NCI-H1930 (cell line): ENCODE measurements at places on chromosomes 6 and 20.

- no peak for DNase-seq
Measured at GRCh38 chr6:111721753-111722154, 116.1 kb upstream of the TRAF3IP2 start.

DNA sequence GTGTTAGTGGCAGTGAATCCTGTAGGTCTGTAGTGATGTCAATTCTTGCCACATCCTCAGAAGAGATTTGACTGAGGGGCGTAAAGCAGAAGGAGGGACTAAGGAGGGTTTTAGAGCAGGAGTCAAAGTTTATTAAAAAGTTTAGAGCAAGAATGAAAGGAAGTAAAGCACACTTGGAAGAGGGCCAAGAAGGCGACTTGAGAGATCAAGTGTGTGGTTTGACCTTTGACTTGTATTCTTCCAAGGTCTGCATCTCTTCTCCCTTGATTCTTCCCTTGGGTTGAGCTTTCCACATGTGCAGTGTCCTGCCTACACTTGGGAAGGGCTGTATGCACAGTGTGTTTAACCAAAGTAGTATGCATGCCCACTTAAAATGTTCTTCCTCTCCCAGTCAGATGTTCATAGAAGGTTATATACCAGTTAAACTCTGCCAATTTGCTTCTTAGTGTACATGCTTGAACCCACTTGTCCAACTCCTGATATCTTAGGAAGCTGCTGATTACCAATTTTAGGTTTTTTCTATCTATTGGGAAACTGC lies 627.6 kb downstream of the MMUT start:
- DNase-seq = no peak

DNA sequence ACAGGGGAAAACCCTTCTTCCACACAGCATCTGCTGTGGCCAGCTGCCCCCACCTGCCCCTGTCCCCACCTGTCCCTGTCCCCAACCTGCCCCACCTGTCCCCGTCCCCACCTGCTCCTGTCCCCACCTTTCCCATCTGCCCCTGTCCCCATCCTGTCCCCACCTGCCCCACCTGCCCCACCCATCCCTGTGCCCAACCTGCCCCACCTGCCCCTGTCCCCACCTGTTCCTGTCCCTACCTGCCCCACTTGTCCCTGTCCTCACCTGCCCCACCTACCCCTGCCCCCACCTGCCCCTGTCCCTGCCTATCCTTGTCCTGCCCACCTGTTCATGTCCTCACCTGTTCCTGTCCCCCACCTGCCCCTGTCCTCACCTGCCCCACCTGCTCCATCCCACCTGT lies 6.4 kb upstream of the MYT1 start:
- no peak for DNase-seq

- peak; percentile 55 for DNase-seq
Measured at GRCh38 chr6:34657307-34657978, 39.1 kb downstream of the ILRUN start.

DNA sequence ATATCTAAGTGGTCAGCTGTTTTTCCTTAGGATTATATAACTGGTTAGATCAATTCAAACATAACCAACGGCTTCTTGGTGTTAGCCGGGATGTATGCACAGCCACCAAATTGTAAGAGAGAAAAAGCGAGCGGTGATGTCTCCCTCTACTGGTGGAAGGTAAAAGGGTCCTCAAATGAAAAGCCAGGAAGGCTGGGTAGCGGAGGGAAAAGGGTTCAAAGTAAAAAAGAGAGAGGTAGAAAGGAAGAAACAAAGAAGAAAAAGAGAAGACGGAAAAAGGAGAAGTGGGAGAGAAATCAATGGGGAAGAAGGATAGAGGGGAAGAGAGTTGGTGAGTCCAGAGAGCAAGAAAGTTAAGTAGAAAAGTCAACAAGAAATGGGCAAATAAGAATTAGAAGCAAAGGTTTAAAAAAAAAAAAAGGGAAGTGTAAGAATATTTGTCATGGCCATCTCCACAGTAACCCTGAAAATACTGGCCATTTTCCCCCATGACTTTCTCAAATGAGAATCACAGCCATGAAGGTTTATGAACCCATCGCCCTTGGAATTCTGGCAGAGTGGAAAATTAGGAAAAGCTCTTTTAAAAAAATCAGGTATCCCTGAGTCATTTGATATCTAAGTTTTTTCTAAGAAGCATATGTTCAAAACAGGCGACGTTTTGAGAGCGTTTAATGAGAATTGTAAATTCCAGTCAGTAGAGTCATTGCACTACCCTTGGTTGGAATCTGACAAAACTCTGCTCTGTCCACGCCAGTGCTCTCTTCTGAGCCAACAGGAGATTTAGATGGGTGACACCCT lies 155.6 kb upstream of the SNX9 start:
- DNase-seq = peak; percentile 20

GRCh38 chr6:90765895-90766294 lies 179.0 kb upstream of the MAP3K7 start:
- no peak for DNase-seq

GRCh38 chr6:136639702-136640101 lies 89.5 kb upstream of the MAP7 start:
- DNase-seq = no peak

DNA sequence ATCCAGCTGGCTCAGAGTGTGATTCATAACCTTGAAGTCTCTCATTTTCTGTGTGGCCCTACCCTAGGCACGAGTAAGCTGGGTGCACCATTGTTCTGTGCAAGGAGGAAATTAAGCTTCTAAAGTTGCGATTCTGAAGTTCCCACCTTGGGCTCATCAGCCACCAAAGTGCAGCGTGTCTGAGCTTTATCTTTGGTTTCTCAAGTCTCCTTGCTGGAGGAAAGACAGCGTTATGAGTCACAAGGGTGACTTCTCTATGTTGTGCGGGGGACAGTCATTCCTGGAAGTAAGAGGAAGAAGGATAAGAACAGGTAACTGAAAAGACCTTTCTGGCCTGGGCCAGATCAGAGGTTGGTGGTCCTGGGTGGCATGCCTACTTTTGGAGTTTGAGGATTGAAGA lies 16.8 kb downstream of the MRAP2 start:
- no peak for DNase-seq

- DNase-seq = no peak
Measured at GRCh38 chr20:10927936-10928840, 254.4 kb upstream of the JAG1 start.

- DNase-seq = no peak
Measured at GRCh38 chr6:139159016-139159415, 24.1 kb downstream of the HECA start.

DNA sequence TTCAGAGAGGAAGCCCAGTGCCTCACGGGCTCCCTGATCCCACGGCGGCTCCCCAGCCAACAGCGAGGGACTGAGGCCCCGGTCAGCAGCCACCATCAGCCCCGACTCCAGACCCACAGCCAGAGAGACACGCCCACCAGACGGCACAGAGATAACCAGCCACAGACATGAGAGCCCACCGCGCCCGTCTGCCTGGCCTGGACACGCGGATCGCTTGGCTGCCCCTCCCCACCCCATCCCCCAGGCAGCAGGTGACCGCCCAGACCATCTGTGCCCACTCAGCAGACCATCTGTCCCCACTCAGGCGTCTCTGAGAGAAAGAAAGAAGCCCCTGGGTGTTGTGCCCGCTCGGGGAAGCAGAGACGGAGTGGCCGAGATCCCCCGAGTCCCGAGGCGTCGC lies 55.5 kb upstream of the CHRNA4 start:
- DNase-seq = no peak

GRCh38 chr20:37393863-37394542 lies 48.1 kb downstream of the SRC start:
- DNase-seq = no peak

DNA sequence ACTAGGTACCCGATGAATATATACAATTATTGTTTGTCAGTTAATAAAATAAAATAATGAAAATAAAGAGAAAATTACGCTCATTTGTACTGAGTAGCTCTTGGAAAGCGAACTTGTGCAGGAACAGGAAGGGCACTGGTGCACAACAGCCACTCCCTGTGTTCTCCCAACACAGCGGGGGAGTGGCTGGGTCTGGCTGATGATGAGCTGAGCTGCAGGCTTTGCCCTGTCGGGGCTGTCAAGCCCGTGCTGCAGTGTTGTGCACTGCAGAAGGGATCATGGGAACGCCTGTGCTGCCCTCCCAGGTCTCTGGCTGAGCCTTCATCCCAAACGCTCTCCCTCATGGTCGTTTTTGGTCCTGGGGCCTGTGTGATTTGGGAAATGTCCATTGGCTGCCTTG lies 131.7 kb upstream of the MAP3K4 start:
- DNase-seq = no peak

GRCh38 chr6:156795825-156796224 lies 18.6 kb downstream of the ARID1B start:
- DNase-seq = no peak

DNA sequence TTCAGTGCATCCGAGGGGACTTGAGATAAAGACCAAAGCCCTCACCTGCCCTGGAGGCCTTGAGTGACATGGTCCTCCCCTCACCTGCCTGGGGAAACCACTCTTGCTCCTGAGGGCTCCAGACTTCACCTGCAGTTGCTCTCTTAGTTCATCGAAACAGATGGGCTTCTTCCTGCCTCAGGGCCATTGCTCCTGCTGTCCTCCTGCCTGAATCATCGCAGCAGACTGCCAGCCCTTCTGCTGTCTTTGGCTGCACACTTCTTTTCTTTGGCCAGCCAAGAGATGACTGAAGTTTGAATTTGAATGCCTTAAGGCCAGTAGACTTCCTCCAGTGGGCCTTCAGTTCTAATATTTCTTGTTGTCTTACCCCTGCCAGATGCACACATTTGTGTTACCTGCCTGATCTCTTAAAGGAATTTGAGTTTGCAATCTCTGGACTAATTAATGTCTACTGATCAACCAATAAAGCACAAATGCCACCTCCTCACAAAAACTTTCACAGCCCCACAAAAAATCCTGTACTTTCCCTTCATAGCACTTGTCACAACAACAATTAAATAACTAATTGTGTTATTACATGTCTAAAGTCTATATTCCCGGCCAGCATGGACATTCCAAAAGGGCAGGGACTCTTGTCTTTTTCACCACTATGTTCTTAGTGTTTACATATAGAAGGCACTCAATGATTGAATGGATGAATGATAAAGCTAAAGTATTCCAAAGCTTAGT lies 56.7 kb upstream of the SGK1 start:
- DNase-seq = no peak

- no peak for DNase-seq
Measured at GRCh38 chr6:148611213-148611612, 135.6 kb upstream of the UST start.

DNA sequence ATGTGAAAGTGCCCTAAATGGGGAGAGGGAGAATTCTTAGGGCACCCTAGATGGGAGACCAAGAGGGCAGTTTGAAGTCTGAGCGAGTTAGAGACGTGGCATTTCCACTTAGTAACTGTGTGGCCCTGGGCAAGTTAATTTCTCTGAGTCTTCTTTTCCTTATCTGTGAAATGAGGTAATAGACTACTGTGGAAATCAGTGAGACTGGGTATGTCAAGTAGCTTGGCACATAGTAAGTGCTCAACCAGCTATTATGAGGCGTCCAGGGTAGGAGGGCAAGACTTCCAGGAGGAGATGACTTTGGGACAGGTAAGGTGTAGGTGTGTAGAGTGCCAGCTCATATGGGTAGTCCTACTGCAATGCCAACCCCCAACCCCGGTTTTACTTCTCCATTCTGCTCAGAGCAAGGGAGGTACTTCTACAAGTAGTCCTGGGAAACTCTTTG lies 770 bp downstream of the KIF3B start:
- no peak for DNase-seq

GRCh38 chr6:139060332-139060731 lies 31.8 kb downstream of the ABRACL start:
- no peak for DNase-seq

GRCh38 chr20:20677186-20677585 lies 35.3 kb downstream of the RALGAPA2 start:
- no peak for DNase-seq

DNA sequence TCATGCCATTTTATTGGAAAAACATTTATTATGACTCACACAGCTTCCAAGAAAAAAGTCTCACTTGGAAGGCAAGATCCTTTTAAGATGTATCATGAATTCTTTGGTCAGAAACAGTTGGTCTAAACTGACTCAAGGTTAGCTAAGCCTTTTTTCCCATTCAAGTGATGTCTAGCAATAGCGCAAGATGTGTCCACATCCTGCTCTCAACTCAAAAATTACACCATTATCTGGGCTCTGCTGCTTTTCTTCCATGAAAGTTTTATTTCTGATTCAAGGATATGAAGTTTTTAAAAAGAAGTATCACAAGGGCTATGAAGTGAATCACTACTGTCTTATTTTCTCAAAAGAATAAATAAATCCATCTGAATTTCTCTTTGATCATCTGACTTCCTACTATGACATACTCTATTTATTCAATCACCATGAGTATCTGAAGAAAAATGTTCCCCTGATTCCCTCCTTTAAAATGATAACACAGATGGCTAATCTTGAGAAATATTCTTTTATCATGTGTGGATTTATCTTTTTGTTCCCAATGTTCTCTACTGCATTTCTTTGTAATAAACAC lies 139.2 kb downstream of the AHI1 start:
- DNase-seq = no peak

- no peak for DNase-seq
Measured at GRCh38 chr6:74979065-74979766, 226.6 kb downstream of the COL12A1 start.

DNA sequence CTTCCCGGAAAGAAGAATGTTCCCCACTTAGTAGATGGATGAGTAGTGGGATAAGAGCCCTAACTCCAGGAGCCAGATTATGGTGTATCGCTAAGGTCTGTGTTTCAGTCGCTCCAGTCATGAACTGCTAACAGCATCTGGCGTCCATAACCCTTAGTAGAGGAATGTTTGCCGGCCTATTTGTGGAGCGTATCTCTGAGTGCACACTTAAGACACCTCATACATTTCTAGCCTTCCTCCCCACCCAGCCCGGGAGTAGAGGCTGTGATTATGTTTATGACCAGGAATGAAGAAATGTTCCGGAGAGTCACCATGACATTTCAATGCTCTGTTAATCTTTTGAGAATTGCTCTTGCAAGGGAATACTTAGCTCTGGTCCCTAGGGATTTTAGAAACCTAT lies 251.1 kb upstream of the SOX4 start:
- DNase-seq = no peak

DNA sequence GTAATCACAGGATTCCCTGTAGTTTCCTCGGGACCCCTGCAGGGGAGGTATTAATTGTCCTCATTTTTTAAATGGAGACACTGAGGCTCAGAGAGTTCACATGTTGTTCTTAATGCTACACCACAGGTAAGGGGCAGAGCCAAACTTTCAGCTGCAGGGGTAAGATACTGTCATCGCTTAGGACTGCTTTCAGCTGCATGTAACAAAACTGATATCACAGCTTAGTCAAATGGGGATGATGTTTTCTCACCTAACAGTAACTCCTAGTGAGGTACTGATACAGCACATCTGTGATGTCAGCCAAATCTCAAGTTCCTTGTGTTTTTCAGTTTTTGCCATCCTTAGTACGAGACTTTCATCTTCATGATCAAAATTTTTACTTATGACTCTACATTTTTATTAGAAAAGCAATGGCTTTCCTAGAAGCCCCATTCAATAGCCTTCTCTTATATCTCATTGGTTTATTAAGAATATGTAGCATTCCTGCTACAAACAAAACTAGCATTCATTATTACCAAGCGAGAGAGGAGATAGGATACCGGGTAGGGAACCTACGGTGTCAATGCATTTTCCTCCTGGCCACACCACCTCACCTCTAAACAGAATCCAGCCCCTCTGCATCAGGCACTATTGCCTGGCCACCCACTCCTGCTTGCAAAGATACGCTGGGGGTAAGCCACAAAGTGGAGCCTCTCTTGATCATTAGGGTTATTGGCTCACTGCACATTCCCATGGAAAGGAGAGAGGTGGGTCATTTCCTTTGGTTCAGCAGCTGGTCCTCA lies 557.5 kb downstream of the CD83 start:
- no peak for DNase-seq
